ENCODE measurements at places on chromosomes 11 and 22.

DNA sequence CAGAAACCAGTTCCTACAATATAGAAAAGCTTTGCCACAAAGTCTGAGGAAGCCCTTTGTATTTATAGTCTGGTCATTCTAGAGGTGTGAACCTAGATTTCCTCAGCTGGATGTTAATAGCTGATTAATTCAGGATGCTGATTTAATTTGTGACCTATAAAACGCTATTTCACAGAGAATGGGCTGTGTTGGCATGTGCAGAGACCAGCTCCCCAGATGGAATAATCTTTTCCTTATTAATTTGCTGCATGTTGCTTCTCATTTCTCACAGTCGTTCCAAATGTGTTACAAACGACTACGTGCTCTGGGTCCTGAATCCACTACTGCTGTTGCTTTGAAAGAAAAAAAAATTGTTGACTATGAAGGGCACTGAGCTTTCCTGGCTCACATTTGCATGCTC is 49.3 kb downstream of the BDNF start:
- no peak for DNase-seq

DNA sequence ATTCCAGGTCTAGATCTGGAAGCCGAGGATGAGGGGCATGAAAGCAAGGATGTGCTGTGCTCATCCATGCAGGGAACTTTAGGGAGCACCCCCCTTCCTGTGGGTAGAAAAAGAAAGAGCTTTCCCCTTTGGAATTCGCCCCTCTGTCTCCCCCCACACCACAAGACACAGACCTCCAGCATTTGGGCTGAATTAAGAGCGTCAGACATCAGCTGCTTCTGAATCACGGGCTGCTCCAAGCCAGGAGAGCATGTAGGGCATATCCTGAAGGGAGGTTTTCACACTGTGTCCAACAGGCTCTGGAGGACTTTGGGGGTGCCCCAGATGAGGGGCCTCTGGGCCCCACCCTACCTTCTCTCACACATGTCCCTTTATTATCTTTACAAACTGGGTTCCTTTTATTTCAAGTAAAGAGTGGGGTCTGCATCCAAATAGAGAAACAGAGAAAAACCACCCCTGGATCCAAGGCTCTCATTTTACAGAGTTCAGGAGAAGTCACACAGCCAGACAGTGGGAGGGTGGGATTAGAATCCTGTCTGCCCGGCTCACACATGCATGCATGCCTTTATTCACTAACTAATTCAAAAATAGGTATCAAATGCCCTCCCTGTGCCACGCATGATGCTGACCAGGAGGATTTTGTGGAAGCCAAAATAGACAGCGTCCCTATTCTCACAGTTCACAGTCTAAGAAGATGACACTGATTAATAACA is 52.8 kb downstream of the LRRC32 start:
- DNase-seq: no peak

- no peak for DNase-seq
Measured at GRCh38 chr11:61834278-61835048, 6.4 kb downstream of the FADS2 start.

DNA sequence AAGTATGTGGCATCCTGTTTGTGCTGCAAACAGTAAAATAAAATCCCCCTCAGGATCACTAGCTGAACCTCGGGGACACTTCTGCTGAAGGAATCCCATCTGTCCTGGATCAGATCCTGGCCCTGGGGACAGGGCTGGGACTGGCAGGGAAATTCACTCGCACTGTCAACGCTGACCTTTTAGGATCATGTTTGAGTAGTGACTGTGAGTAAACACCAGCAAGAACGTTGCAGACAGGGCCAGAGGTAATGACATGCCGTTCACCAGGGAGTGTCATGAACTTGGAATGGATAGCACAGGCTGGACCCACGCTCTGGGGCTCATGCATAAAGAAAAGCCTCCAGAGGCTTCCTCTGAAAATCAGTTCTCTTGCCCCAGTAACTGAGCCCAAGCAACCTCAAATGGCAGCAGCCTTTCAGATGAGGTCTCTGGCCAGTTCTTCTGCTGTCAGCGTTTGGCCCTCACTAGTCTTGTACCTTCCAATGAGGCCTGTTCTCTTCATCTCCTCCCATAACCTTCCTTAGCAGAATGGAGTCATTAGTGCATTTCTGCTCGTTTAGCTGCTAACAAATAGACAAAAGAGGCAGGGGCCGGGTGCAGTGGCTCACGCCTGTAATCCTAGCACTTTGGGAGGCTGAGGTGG is 51.0 kb upstream of the BARX2 start:
- no peak for DNase-seq

DNA sequence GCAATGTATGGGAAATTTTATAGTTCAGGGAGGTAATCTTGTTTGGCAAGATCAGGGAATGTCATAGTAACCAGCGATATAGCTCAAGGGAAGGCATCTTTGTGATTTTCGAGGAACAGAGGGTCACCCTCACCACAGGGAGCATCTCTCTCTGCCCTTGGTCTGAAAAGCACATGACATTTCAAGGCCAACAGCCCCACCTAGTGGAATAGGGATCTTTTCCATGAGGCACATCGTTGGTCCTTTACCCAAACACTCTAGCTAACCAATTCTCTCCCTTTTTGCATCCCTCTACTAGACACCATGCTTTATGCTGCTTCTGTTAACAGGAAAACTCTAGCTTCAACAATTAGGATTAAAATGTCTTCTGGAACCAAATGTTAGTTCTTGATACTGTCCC is 179.0 kb downstream of the GRM5 start:
- DNase-seq: no peak

DNA sequence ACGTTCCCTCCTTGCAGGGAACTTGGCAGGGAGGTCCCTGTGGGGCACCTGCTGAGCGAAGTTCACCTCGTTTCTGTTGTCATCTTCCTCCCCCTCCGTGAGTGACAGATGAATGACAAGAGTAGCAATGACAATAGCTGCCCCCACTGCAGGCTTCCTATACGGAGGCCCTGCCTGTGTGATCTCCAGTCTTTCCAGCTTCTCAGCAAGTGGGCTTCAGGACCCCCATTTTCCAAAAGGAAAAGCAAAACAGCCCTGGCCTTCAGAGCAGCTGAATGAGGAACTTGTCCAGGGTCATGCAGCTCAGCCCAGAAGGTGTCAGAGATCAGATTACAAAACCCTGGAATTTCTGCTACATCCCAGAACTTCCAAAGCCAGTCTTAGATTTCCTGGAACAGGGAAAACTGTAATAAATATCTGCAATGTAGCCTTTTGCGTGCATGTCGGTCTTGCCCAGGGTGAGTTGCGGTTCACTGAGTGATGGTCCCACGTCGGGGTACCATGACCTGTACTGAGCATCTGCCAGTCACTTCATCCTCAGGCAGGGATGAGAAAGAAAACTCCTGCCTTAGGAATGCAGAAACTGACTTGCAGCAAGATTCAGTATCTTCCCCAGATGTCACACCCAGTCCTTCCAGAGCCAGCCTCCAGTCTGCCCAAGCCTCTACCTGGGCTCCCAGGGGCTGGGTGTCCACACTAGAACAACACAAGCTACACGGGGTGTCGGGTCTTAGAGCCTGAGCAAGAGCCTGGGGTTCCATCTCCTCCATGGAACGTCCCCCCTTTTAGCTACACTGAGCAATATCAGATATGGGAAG is 1457.0 kb downstream of the BRD1 start:
- no peak for DNase-seq

GRCh38 chr22:50684501-50684900 is 11.9 kb downstream of the SHANK3 start:
- DNase-seq: no peak

- no peak for DNase-seq
Measured at GRCh38 chr22:38479096-38479837, 11.4 kb downstream of the KDELR3 start.

- DNase-seq: no peak
Measured at GRCh38 chr11:64450168-64450560, 91.2 kb downstream of the RPS6KA4 start.

GRCh38 chr22:46007848-46008261 is 30.9 kb upstream of the WNT7B start:
- DNase-seq: no peak

- no peak for DNase-seq
Measured at GRCh38 chr22:32539631-32540421, 65.2 kb downstream of the FBXO7 start.

DNA sequence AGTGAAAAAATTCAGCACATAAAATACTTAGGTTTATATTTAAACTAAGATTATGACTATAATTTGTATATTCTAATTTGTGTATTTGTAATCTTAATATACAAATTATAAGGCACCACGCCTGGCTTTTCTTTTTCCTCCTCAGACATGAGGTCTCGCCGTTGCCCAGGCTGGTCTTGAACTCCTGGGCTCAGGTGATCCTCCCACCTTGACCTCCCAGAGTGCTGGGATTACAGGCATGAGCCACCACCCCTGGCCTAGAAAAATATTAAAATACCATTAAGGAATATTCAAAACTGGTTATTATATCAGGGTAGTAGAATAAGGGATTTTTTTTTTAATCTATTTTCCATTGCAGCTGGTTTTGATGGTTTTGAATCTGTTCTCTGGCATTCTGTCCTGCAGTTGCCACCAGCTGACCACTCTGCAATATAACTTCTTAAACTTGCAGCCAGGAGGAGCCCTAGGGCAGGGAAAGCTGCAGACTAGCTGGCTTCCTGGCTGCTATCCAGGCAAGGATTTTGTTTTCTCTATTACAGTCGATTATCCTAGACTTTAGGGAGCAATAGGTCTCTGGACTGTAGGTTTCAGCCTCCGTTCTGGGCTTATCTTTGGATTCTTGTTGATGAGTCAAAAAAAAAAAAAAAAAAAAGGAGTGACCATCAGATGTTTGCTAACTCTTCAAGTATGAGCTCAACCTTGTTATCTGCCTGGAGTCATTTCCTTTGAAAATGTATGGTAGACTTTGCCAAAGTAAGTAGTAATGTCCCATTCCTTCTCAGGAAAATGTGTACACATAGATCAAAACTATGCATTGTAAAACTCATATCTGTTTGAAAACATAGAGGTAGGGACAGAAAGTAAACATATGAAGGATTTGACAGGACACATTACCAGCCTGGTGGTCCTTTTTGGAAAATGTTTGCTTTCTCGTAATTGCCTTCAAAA is 13.2 kb downstream of the POLA2 start:
- DNase-seq: no peak

- DNase-seq: no peak
Measured at GRCh38 chr22:35892192-35892591, 136.4 kb downstream of the RBFOX2 start.

DNA sequence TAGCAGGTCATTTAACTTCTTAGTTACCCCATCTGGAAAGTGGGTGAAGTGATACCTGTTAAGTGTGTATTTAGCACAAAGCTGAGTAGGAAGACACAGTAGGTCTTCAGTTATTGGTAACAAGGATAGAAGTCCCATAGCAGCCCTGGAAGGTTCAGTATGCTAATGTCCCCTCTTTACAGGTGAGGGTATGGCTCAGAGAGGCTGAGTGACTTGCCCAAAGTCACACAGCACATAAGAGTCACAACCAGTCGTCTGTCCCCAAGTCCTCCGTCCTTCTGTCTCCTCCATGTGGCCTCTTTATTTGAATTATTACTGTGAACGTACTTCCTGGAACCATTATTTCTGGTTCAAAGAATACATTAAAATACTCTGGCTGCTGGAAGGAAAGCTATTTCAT is 10.5 kb downstream of the ASPHD2 start:
- DNase-seq: no peak

DNA sequence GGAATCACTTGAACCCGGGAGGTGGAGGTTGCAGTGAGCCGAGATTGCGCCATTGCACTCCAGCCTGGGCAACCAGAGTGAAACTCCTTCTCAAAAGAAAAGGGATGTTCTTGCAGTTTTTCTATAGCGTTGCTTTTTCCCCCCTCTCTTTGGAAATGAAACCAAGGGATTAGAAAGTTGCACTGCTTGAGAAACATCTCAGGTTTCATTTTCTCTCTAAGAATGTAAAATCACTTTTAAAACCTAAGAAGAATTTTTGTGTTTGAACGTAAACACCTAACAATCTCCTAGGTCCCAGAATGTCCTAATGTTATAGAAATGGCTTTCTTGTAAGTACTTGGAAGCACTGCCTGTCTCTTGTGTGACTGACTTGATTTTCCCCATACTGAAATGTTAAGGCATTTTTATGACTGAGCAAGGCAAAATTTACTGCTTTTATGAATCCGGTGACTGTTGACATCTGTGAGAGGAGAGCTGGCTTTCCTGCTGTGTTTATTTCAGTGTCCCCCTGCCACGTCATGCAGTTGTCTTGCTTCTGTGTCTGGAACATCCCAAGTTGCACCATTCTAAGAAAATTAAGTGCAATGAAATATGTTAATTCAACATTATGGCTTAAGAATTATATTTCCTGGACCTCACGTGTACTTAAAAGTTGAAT is 37.7 kb downstream of the NF2 start:
- no peak for DNase-seq

GRCh38 chr11:78037056-78037455 is 14.0 kb upstream of the KCTD14 start:
- DNase-seq: no peak

- DNase-seq: no peak
Measured at GRCh38 chr22:17359501-17359900, 9.8 kb upstream of the CECR2 start.

DNA sequence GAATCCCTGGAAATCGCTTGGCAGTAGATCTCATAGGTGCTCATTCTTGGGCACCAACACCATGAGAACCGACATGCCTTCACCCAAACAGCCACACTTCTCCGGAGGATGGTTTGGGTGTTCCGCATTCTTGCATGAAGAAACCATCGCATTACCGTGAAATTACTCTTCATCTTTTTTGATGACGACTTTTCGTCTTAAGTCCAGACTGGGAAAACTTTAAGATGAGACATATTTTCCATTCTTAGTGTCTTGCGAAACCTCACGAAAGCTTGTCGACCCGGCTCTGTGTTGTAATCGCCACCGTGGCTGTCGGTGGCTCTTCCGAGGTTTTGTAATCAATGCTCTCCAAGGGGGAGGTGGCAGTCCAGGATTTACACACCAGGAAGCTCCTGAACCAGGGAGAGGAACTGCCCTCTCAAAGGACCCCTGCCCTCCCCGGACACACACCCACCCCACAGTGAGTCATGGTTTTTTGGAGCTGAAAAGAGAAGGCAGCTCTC is 1.7 kb downstream of the TOM1 start:
- no peak for DNase-seq

- DNase-seq: peak; percentile 40
Measured at GRCh38 chr11:83157594-83158356, 844 bp downstream of the PCF11 start.

GRCh38 chr11:61445516-61445915 is 15.6 kb downstream of the SDHAF2 start:
- no peak for DNase-seq

DNA sequence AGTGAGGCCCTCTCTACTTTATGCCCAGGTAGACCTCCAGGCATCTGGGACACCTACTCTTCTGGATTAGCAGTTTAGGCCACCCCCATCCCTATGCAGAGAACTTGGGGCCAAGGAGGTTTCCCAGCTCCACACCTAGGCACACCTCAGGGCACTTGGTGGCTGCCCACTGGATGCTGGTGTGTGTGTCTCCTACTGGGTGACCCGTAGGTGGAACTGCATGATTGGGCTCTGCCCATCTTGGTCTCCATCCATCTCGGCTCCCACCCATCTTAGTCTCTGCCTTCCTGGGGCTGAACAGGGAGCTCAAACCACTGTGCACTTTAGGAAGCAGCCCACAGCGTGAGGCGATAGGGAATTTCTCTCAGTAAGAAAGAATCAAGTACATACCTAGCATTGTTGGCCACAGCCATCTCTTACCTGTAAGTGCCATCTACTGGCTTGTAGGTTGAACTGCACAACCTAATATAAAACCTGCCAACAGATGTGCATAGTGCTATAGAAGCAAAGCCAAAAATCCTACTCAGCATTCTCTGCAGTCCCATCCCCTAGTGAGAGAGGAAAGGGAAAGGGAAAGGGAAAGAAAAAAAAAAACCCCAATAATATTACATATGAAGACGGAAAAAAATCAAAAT is 61.6 kb upstream of the PTPN5 start:
- DNase-seq: no peak

- no peak for DNase-seq
Measured at GRCh38 chr11:68999093-68999747, 13.8 kb downstream of the MRGPRF start.
